ENCODE measurements at places on chromosomes 2 and 18. TPM values are rescaled to one million over a fixed set of nuclear protein-coding genes. Genes with fewer than 3 reads are reported as not detected.

GRCh38 chr2:233013027-233013461, at the start of gene NGEF:
TSS of gene NGEF (minus strand) at chr2:233013256. CDS start at chr2:232974890, 38,366 bp downstream.
- DNase-seq: peak; percentile 95

Gene CHRNG
- not detected for total RNA-seq

Gene CCDC68
- 8.1 TPM for total RNA-seq

DNA sequence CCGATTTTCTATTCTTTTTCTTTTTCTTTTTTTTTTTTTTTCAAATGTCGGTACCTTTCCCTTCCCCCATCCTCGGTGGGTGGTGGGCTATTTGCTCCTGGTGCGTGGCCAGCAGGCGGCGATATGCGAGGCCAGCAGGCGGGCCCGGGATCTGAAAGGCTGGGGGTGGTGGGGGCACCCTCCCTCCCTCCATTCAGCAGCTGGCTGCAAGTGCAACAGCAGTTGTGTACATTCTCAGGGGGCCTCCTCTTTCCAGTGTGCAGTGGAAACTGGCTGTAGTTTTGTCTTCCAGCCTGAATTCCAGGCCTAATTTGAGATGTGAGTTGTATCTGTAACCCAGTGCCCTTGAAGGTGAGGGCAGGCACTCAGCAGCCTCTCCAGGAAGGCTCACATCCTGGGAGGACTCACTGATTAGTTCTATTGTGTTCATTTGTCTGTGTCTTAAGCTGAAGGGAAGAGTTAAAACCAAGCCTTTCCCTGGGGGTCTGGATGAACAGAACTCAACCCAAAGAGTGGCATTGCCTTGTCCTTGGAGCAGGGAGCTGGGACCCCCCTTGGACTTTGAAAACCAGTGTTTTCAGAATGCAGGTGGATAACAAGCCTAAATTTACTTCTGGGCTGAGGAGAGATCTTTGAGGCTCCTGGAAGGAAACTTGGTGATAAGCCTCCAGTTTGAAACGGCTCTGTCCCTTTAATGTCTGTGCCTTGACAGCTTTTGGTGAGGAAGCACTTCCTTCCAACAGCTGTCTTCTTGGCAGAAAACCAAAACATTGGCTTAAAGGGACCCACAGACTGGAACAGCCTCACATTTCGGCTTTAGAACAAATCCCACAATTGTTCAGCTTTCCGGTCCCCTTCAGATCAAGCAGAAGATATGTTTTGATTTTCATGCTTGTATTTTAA, 3.3 kb downstream of the MYCN start:
- no peak for DNase-seq

DNA sequence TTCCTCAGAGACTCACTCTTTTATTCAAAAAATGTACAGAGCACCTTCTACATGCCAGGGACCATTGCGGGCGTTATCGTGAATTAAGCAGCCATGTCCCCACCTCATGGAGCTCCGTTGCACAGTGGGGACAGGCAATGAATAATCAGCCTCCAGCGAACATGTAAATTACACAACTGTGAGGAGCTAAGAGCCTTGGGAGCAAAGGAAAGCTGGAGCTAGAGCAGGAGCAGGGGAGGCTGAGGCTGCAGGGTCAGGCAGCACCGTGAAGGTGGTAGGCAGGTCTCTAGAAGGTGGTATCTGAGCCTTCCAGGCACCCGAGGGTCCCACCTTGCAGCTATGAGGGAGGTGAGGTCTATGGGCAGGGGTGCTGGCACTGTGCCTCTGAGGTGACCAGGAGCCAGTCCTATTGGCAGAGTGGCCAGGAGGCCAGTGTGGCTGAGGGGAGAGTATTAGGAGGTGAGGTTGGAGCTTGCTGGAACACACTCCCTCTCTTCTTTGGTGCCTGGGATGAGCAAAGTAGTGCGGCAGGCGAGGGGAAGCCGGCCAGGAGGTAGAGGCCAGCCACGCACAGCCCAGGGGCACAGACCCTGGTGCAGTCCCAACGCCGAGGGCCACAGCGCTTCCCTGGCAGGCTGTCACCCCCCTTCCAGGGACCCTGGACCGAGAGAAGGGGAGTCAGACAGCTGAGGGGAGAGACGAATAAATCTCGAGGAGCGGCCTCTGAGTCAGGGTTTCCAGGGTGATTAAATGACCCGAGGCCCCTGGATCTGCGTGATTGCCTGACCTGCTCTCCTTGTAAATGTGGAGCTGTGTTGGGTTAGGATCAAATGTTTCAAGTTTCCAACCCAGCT, 167.3 kb downstream of the SEPTIN10 start:
- no peak for DNase-seq

Gene GREB1L
- total RNA-seq: 0.98 TPM

DNA sequence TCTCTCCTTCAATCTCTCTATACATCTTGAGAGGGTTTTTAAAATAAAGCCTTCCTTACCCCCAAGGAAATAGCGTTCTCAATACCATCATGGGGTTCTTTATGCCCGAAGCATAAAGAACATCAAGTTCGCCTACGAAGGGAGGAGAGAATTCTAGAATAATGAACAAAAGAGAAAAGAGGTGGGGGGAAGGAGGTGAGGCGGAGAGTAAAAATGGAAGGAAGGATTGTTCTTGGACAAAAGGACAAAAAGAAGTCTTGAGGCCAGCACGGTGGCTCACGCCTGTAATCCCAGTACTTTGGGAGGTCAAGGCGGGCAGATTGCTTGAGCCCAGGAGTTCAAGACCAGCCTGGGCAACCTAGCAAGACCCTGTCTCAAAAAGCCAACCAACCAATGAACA, 319.8 kb upstream of the NCKAP5 start:
- DNase-seq: no peak
